ENCODE measurements at places on chromosomes 1 and 21.

- no peak for DNase-seq
Observed at GRCh38 chr1:165490175-165490574, 45.2 kb upstream of the RXRG start.

DNA sequence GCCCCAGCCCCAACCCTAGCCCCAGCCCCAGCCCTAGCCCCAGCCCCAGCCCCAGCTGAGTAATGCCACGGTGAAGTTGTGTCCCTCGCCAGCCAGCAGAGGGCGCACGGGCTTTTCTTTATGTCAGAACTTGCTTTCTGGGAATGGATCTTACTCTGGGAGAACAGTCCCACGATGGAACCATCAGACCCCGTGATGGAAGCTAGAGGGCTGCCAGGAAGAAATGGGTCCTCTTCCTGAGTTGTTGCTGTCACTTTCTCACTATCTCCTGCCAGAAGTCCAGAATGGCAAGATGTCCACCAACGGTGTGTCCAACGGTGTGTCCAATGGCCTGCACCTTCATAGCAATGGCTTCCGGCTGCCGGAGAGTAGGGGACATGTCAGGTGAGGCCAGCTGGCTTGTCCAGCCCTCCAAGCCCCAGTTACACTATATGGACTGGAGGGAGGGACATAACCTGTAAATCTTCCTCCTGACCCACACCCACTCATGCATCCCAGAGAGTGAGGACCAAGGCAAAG is 25.1 kb upstream of the TMEM222 start:
- DNase-seq = no peak

GRCh38 chr1:31706384-31707058 is 2.7 kb upstream of the COL16A1 start:
- no peak for DNase-seq

- DNase-seq = no peak
Observed at GRCh38 chr1:59249396-59250137, 47.3 kb upstream of the FGGY start.

DNA sequence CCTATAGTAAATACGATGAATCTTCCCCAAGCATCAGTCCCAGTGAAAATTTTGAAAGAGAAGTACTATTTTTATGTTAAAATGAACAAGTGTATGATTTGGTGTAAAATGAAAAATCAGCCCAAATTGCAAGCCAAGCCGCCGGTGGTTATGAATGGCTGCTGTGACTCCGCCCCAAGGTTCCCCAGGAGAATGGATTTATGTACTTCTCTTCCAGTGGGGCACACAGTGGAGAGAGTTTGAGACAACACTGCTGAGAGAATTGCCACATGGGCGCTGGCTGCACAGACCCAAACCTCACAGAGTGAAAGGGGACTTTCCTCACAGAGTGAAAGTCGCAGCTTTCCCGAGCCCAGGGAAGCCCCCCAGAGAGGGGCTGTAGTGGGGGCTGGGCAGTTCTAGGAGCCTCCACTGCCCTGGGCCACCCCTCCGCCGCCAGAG is 24.0 kb downstream of the CDK18 start:
- DNase-seq = no peak

DNA sequence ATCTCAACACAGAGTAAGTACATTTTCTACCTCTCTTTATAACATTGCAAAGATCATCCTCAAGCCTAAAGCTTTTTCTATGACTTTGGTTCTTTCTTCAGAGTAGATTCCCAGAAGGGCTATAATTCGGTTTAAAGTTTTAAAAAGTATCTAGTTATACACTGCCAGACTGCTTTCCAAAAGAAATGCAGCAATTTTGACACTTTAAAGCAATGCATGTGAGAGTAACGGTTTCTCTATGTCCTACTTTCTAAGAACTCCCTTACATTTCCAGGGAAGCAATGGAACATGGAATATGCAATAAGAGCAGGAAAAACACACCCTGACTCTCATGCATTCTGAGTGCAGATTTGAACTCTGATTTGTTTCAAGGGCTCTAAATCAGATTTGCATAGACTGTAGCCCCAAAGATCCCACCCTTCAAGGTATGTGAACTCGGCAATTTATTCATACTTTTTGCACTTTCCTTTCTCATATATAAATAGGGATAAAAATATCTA is 331.6 kb downstream of the HHIPL2 start:
- DNase-seq = no peak

DNA sequence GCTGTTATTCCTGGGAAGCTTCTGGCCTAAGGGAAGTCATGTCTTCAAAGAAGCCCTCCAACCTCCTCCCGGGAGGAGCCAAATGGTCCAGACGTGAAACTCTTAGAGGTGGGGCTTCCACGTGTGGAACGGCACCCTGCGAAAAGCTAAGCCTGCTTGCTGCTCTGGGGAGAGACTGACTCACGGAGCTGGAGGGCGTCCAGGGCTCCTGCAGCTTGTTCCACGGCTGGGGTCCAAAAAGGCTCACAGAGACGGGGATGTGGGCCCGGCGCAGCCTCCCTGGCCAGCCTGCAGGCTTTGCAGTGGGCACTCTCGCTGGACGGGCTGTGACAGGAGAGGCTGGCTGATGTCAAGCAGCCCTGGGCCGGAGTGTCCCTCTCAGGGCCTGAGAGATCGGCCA is 105.1 kb downstream of the COLGALT2 start:
- peak; percentile 64 for DNase-seq

DNA sequence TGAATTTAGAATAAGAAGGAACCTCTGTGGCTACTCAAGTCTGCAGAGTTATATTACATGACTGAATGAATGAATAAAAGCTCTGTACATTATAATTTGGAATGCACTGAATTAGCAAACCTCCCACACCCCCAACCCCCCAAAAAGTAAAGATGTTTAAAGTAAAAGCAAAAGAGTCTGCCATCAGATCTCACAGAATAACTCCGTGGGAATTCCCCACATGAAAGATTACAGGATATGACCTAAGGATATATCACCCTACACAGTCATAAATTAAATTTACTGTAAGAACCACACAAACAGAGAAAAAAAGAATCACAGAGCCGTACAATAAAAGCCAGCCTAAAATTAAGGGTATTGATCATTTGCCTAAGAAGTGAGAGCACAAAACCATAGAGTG is 587.3 kb downstream of the PTPRC start:
- DNase-seq = peak; percentile 42

DNA sequence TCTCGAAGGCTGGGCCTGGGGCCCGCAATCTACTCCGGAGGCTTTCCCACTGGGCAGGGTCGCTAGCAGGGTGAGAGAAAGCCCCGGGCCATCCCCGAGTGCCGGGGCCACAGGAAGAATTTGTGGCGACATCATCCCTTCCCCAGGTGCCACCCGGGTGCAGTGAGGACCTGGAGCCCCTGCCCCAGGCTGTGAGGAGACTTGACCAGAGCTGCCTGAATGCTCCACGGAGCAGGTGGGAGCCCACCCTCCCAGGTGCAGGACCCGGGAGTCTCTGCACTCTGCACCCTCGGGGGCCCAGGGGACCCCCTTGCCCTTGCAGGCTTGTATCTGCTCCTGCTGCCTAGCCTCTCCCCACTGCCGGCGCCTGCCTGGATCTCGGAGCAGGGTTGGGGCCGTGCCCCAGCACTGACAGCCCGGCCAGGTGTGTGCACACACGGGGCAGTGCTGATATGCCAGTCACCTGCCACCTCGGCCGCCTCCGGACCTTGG is 67.5 kb upstream of the RGS7 start:
- no peak for DNase-seq

- no peak for DNase-seq
Observed at GRCh38 chr1:162007466-162007865, 16.2 kb downstream of the OLFML2B start.

- no peak for DNase-seq
Observed at GRCh38 chr1:230142608-230143210, 75.7 kb downstream of the GALNT2 start.

DNA sequence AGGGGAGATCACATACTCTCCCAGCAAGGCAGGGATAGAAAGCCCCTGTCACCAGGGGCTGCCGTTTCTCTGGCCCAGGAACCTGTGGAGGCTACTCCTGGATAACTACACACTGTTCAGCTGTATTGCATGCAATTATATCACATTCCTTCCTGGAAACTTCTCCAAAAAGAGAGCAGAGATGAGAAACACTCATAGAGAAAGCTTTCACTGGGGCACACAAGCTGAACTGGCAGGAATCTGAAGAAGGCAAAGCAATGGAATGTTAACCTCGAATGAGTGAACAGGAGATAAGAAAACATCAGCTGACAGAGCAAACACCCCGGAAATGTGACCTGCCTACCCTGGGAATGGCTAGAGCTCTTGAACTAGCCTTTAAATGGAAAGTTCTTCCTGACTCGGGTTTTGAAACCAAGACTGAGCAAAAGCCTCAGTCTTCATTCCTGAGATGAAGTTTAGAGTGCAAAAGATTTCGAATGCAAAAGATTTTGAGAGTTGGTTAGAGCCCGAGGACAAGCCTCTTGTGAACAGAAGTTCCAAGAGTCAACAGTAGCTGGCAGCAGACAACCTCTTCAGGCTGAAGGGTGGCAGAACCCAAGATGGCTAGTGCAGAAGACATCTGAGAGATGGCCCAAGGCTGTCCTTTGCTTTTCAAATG is 32.3 kb downstream of the CCN1 start:
- DNase-seq = peak; percentile 88

- DNase-seq = peak; percentile 37
Observed at GRCh38 chr21:42198929-42199867, 19.7 kb upstream of the ABCG1 start.

GRCh38 chr21:27225151-27225550 is 258.3 kb upstream of the ADAMTS5 start:
- no peak for DNase-seq

DNA sequence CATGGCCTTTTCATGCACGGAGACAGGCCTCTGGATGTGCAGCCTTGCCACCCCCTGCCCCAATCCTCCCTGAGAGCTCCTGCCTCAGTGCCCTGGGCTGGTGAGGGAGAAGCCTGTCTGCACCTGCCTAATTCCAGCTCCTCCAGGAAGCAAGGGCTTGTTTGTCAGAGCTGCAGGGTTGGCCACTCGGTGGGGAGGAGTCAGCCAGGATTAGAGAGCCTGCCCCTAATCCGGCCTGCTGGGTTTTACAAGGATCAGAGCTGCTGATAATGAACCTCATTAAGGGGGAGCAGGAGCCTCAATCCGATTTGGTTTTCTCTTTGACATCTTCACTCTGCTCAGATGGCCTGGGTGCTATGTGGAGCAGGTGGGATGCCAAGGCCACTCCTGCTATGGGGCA is 31.9 kb upstream of the LHX4 start:
- DNase-seq = no peak

DNA sequence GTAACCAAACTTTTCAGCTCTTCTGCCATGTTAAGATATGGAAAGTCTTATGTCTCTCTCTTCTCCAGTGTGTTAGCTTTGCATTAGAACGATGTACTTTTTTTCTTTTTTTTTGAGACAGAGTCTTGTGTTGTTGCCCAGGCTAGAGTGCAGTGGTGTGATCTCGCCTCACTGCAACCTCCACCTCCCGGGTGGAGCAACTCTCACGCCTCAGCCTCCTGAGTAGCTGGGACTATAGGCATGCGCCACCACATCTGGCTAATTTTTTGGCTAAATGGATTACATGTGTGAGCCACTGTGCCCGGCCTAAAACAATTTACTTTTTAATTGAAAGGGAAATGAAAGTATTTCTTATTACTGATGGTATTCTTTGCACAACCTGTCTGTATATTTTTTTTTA is 35.8 kb downstream of the SPEN start:
- DNase-seq = no peak
